H1 (cell line): ENCODE measurements at places on chromosomes 2 and 18. TPM values are rescaled to one million over a fixed set of nuclear protein-coding genes. Genes with fewer than 3 reads are reported as not detected.

GRCh38 chr2:85308896-85309555 is 18.8 kb downstream of the TGOLN2 start:
- no peak for DNase-seq
- H3K27me3 ChIP-seq, result no peaks in the 10 kb centered on the region
- peaks cover 4% of the 10 kb centered on the region; the same call in 1 of the 2 replicates for H3K4me1 ChIP-seq
- H3K36me3 ChIP-seq, result peaks cover 37% of the 10 kb centered on the region
- H3K4me3 ChIP-seq, result no peak overlapping the region

TPO gene
- not detected in 2 replicates for polyA plus RNA-seq

DNA sequence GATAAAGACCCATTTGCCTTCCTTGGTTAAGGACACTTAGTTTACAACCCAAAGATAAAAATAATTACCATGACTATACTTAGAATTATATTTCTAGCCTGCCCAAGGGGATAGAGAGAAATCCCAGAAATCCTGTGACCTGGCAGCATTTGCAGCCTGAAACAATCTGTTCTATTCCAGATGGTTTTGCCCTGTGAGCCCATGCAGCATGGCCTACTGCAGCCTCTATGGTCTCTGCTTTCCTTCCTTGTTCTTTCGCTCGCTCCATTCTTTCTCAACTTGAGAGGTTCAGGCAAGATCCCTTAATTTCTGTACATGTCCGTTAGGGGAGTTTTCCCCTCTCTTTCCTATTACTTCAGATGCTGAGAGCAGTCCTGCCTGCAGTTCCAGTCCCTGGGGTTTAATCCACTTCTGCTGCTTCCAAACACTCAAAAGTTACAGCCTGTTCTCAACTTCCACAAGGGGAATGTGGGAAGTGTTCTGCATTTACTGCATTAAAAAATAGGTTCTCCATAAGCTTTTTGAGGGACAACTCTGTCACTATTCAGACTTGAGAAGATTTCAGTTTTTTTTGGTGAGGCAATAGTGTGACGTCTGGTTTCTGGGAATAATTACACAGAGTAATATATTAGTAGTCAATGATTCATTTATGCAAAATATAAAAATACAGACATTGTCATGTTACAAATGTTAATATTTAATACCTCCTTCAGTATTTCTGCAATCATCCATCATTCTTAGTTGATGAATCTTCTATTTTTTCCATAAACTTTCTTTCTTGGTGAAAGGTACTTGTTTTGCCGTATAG is 80.3 kb downstream of the CDCA7 start:
- no peaks in the 10 kb centered on the region for H3K27me3 ChIP-seq
- H3K4me3 ChIP-seq, result no peak overlapping the region
- no peaks in the 10 kb centered on the region for H3K36me3 ChIP-seq
- H3K4me1 ChIP-seq, result no peaks in the 10 kb centered on the region
- no peak for DNase-seq
- no peak overlapping the region for H3K27ac ChIP-seq

- no peak overlapping the region for H3K4me3 ChIP-seq
- H3K4me1 ChIP-seq, result no peaks in the 10 kb centered on the region
- no peaks in the 10 kb centered on the region for H3K27me3 ChIP-seq
- H3K27ac ChIP-seq, result no peak overlapping the region
- no peak for DNase-seq
Measured at GRCh38 chr2:67792191-67792590, 270.6 kb downstream of the C1D start.

GALNT5 gene
- polyA plus RNA-seq, result 0.02 TPM in 2 replicates

GRCh38 chr2:215019521-215020145 is 118.8 kb downstream of the ABCA12 start:
- no peak for DNase-seq
- no peak overlapping the region for H3K4me3 ChIP-seq
- H3K36me3 ChIP-seq, result no peaks in the 10 kb centered on the region
- H3K27ac ChIP-seq, result no peak overlapping the region
- H3K4me1 ChIP-seq, result no peaks in the 10 kb centered on the region
- no peaks in the 10 kb centered on the region for H3K27me3 ChIP-seq

DNA sequence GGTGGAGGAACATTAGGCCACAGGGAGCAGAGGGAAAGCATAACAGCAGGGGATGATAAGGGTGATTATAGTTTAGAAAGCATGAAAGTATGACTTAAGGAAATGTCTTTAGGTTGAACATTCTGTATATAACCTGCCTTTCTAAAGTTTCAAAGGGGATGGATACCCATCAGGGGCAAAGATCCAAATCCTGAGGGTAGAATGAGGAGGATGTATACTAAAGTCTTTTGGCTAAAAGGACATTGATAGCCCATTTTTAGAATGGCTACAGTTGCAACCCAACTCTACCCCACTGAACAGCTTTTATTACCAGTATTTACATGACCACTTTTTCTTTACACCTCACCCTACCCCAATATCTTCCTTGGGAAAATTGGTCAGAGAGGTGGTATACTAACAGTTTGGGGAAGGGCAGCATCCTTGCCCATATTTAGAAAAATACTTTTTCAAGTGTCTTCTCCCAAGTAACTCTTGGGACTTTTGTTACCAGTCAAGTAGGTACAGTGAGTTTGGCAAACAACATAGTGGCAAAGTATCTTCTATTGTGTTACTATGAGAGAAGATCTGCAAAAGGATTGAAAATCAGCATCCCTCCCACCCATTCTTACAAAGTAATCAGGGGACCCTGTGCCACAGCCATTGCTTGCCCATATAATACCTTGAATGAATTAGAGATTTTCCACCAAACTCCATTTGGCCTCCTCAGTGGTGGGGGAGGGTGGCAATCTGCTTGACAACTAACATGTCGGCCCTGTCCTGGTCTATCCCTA is 8.3 kb downstream of the MAT2A start:
- no peak for DNase-seq
- H3K36me3 ChIP-seq, result peaks cover 36% of the 10 kb centered on the region
- H3K4me3 ChIP-seq, result no peak overlapping the region

GPR35 gene
- 0.47 and 0.67 TPM in 2 replicates for polyA plus RNA-seq

GRCh38 chr18:22557168-22557941 is 139.6 kb upstream of the CTAGE1 start:
- no peaks in the 10 kb centered on the region for H3K36me3 ChIP-seq
- no peaks in the 10 kb centered on the region for H3K4me1 ChIP-seq
- H3K4me3 ChIP-seq, result no peak overlapping the region
- no peak overlapping the region for H3K27ac ChIP-seq

- H3K36me3 ChIP-seq, result no peaks in the 10 kb centered on the region
- H3K27ac ChIP-seq, result no peak overlapping the region
- peaks cover 8% of the 10 kb centered on the region for H3K4me1 ChIP-seq
- no peaks in the 10 kb centered on the region for H3K27me3 ChIP-seq
- no peak for DNase-seq
- no peak overlapping the region for H3K4me3 ChIP-seq
Measured at GRCh38 chr18:8217051-8217564, 392.1 kb upstream of the RAB12 start.

- no peaks in the 10 kb centered on the region for H3K27me3 ChIP-seq
- H3K4me1 ChIP-seq, result no peaks in the 10 kb centered on the region
- H3K27ac ChIP-seq, result no peak overlapping the region
- H3K36me3 ChIP-seq, result no peaks in the 10 kb centered on the region
- no peak overlapping the region for H3K4me3 ChIP-seq
Measured at GRCh38 chr2:85195956-85196355, 62.8 kb downstream of the TCF7L1 start.

TMEM185B gene
- polyA plus RNA-seq, result 14.0 and 18.0 TPM in 2 replicates

DNA sequence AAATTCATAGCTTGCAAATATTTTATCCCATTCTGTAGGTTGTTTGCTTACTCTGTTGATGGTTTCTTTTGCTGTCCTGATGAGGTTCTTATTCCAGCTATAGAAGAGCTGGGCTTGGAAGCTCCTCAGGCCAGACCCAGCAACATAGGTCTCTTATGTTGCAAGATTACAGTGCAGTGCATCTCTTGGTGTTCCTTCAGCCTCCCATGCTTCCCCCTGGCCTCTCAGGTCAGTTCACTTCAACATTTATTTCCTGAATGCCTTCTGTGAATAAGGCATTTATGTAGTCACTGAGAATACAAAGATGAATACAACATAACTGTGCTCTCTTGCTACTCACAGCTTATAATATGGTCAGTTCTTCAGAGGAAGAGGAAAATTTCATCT is 179.0 kb upstream of the SLC39A10 start:
- H3K4me3 ChIP-seq, result no peak overlapping the region
- H3K4me1 ChIP-seq, result no peaks in the 10 kb centered on the region
- no peak for DNase-seq
- H3K27me3 ChIP-seq, result no peaks in the 10 kb centered on the region
- no peak overlapping the region for H3K27ac ChIP-seq
- H3K36me3 ChIP-seq, result no peaks in the 10 kb centered on the region

- no peaks in the 10 kb centered on the region for H3K36me3 ChIP-seq
- no peak overlapping the region for H3K4me3 ChIP-seq
- no peak for DNase-seq
- no peaks in the 10 kb centered on the region for H3K4me1 ChIP-seq
- H3K27me3 ChIP-seq, result no peaks in the 10 kb centered on the region
Measured at GRCh38 chr2:142223309-142223708, 92.5 kb upstream of the LRP1B start.

GPAT2 gene
- polyA plus RNA-seq, result 0.26 and 0.69 TPM in 2 replicates

- no peaks in the 10 kb centered on the region for H3K36me3 ChIP-seq
- H3K27me3 ChIP-seq, result no peaks in the 10 kb centered on the region
- no peaks in the 10 kb centered on the region; the same call in 1 of the 2 replicates for H3K4me1 ChIP-seq
- no peak overlapping the region for H3K27ac ChIP-seq
- no peak overlapping the region for H3K4me3 ChIP-seq
- DNase-seq, result no peak
Measured at GRCh38 chr18:8468191-8468590, 141.0 kb upstream of the RAB12 start.

UBXN4 gene
- polyA plus RNA-seq, result 13.6 and 20.1 TPM in 2 replicates

DNA sequence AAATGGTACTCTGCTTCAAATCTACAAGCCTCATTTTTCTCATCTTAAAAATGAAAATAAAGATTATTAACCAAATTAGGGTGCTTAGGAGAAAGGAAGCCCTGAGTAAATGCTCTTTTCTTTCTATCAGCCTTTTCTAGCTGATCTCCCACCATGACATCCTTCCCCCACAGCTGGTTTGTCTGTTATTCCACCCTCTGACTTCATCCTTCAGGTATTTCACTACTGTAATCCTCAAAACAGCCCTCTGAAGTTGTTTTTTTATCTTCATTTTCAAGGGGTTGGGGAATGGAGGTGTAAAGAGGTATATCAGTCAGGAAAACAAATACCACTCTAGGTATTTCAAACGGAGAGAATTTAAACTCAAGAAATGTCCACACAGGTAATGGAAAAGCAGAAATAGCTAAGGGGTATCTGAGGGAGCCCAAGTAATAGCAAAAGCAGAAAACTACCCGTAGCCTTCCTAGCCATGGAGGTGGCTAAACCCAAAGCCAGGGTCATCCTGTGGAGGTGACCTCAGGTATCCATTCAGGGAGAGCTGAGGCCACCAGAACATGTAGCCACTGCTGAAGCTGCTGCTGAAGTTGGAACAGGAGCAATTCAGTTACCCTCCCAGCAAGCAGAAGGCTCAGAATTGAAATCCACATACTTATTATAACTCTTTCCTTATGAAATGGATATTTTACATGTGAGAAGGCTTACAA is 990.9 kb upstream of the ACVR2A start:
- no peaks in the 10 kb centered on the region for H3K36me3 ChIP-seq
- DNase-seq, result no peak
- no peaks in the 10 kb centered on the region for H3K4me1 ChIP-seq
- no peaks in the 10 kb centered on the region for H3K27me3 ChIP-seq

- no peak for DNase-seq
- H3K27ac ChIP-seq, result no peak overlapping the region
- H3K27me3 ChIP-seq, result no peaks in the 10 kb centered on the region
- H3K4me1 ChIP-seq, result no peaks in the 10 kb centered on the region
Measured at GRCh38 chr2:180656455-180656847, 324.0 kb upstream of the UBE2E3 start.

- H3K27me3 ChIP-seq, result no peaks in the 10 kb centered on the region
- DNase-seq, result no peak
- no peaks in the 10 kb centered on the region for H3K4me1 ChIP-seq
- no peak overlapping the region for H3K4me3 ChIP-seq
- no peaks in the 10 kb centered on the region for H3K36me3 ChIP-seq
- H3K27ac ChIP-seq, result no peak overlapping the region
Measured at GRCh38 chr2:187117483-187117882, 268.5 kb upstream of the ZSWIM2 start.

IL37 gene
- 0.14 and 0.18 TPM in 2 replicates for polyA plus RNA-seq

GRCh38 chr2:96890726-96891385 is 21.0 kb upstream of the SEMA4C start:
- no peak overlapping the region for H3K27ac ChIP-seq
- no peak for DNase-seq
- H3K27me3 ChIP-seq, result peaks cover 1% of the 10 kb centered on the region; the same call in 1 of the 2 replicates
- H3K4me1 ChIP-seq, result peaks cover 7% of the 10 kb centered on the region; the same call in 1 of the 2 replicates
- H3K36me3 ChIP-seq, result no peaks in the 10 kb centered on the region
